ENCODE measurements at places on chromosomes 7 and 10. TPM values are rescaled to one million over a fixed set of nuclear protein-coding genes. Genes with fewer than 3 reads are reported as not detected.

- no peak for DNase-seq
Measured at GRCh38 chr7:13879994-13880686, 109.3 kb downstream of the ETV1 start.

- no peak for DNase-seq
Measured at GRCh38 chr10:122551450-122551849, 9.1 kb upstream of the DMBT1 start.

GRCh38 chr10:35693800-35694199 lies 51.7 kb upstream of the FZD8 start:
- DNase-seq: no peak

DNA sequence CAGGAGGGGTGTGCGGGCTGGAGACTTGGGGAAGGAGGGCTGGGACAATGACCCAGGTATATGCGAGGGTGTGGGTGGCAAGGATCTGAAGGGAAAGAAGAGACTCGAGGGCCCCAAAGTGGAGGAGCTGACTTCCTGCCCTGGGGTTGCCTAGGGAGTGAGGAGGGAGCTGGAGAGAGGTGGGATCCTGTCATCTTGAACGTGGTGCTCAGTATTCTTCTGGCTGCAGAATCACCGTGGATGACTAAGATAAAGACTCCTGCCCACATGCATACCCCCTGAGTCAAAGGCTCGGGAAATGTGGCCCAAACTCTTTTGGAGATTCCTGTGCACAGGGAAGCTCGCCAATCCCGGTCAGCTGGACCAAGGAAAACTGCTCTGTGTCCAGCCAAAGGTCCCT lies 31.2 kb downstream of the COL17A1 start:
- DNase-seq: no peak

DNA sequence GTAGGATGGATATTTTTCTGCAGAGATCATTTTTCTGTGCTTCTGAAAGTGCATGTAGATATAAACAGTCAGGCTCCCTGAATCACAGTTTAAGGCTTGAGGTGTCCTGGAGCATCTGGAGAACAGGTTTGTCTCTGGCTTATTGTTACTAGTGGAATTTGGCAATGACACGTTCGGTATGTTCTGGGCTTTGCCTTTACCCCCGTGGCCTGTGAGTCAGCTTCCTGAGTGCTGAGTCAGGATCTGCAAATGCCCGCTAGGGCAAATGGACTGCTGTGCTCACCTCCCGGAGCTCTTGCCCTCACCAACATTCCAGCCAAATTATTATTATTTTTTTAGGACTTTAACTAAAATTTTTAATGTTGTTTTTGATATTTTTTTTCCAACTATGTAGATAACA lies 192.5 kb upstream of the PRSS1 start:
- DNase-seq: no peak

The DYNC1I1 gene
- 0.31 TPM for polyA plus RNA-seq

The MTPN gene
- polyA plus RNA-seq: 152 TPM

- DNase-seq: no peak
Measured at GRCh38 chr7:73577627-73578341, 595 bp downstream of the TBL2 start.

GRCh38 chr10:29022513-29022912 lies 266.4 kb upstream of the LYZL1 start:
- DNase-seq: no peak

DNA sequence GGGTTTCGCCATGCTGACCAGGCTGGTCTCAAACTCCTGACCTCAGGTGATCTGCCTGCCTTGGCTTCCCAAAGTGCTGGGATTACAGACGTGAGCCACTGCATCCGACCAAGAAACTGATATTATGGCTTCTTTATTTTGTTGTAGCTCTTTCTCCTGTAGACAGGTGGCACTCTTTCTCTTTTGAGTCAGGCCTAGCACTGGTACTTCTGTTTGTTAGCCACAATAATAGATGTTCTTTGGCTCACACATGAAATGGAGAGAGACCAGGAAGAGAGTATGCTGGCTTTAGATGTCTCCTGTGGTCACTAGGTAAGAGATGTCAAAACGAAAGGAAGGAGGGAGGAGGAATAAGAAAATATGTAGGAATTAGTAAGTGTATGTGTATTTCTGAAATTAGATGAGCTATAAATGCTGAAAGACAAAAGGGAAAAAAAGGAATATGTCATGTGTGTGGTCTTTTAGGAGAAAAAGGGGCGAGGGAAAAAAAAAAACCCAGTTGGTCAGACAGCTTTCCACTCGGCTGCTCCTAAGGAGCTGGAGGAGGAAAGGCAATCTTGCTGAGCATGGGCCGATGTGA lies 78.7 kb downstream of the CLEC2L start:
- no peak for DNase-seq

DNA sequence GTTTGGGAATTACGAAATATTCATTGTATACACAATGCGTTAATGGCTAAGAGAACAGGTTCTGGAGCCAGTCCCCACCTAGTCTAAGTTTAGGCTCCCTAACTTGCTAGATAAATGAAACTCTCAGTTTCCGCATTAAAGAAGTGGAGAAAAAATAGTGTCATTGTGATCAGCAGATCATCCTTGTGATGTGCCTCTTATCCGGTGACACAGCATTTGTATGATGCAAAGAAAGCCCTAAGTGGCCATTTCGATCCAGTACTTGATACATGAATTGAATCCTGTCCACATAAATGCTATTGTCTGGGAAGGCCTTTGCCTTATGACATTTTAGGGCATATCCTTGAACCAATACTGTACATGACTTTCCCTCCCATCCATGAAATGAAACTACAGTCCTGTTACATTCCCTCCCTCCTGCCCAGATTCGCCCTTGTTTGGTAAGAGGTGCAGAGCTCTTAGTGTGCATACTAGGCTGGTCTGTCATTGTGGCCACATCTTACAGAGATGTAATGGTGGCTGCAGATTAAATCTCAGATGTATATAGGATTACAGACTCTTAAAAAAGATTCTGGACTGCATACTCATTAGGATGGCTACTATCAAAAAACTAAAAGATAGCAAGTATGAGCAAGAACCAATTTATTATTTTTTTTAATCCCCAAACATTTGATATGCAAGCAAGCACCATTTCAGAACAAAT lies 80.9 kb downstream of the LRRC4 start:
- no peak for DNase-seq

DNA sequence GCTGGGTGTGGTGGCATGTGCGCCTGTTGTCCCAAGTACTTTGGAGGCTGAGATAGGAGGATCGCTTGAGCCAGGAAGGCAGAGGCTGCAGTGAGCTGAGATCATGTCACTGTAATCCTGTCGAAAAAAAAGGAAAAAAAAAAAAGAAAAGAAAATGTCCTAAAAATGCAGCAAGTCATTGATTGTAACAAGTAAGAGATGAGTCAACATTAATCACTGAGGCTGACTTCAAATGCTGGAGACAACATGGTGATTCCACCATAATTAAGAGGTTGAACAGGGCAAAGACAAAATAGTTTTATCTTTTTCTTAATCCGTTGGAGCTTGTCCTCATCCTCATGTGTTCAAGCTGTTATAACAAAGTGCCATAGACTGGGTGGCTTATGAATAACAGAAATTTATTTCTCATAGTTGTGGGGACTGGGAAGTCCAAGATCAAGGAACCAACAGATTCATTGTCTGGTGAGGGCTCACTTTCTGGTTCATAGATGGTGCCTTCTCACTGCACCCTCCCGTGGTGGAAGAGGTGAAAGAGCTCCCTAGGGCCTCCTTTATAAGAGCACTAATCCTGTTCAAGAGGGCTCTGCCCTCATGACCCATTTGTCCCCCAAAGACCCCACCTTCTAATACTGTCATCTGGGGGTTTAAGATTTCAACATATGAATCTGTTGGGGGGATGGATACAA lies 60.3 kb downstream of the TBXAS1 start:
- DNase-seq: no peak

The MKI67 gene
- polyA plus RNA-seq: 49.5 TPM

DNA sequence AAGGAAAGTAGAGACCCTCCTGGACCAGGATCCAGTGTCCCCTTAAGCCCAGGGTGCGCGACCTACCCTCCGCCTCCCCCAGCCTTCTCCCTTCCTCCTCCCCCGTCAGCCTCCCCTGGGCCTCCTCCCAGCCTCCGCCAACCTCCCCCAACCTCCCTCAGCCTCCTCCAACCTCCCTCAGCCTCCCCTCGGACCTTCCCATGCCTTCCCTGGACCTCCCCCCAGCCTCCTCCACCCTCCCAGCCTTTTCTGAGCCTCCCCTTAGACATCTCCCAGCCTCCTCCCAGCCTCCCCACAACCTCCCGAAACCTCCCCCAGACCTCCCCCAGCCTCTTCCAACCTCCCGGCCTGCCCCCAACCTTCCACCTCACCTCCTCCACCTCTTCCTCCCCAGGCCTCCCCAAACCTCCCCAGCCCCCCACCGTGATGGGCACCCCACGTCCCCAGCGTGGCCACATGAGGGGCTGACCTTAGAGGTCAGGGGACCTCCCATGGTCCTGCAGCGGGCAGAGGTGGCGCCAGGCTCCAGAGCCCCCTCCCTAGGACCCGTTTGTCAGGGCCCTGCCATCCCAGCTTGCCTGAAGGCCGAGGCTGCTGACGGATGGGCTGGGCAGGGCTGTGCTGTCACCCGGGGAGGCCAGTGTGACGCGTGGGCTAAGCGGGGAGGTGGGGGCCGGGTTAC lies 18.8 kb downstream of the FAM20C start:
- DNase-seq: no peak

- no peak for DNase-seq
Measured at GRCh38 chr10:71971311-71971731, 7.1 kb downstream of the CHST3 start.

The TUBB8 gene
- polyA plus RNA-seq: 1.3 TPM

GRCh38 chr10:116721547-116722392 lies 20.6 kb downstream of the HSPA12A start:
- DNase-seq: no peak

DNA sequence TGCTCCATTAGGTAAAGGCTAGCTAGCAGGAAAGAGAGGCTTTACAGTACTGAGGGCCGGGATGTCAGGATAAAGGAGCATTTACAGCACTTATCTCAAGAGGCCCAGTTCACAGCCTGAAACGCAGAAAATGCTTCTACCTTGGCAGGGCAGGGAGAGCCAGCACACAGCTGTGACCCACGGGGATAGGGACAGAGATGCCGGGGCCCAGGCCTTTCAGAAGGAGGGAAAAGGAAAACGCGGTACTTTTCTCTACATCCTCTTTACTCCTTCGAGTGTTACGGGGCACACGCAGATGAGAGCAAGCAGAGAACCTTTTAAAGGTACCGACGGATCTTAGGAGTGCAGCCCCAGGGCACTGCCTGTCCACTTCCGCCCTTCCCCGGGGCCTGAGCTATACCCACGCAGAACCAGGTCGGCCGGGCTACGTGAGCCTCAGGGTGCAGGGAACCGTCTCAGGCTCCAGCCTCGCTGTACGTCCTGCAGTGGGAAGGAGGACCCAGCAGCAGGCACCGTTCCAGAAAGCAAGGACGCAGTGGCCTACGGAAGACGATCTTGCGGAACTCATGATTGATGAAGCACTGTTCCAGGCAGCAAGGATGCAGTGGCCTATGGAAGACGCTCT lies 232.3 kb downstream of the ELFN1 start:
- no peak for DNase-seq

DNA sequence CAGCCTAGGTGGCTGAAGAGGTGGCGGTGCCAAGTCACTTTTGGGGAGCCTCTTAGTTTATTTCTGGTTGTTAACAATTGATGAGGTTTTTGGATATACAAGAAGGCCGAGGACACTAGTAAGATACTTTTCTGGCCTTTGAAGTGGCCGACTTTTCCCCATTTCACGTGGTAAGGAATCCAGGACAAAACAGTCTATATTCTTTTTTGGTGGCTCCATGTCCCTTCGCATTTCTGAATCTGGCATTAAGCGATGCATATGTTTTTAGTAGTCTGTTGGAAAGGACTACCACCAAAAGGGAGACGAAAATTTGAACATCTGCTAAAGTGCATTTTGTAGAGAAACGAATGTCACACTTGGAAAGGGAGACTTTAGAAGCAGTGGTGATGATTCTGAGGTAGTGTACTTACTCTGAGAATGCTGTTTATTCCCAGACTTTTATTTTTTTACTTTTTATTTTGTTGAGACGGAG lies 1.5 kb downstream of the MLLT10 start:
- DNase-seq: no peak

DNA sequence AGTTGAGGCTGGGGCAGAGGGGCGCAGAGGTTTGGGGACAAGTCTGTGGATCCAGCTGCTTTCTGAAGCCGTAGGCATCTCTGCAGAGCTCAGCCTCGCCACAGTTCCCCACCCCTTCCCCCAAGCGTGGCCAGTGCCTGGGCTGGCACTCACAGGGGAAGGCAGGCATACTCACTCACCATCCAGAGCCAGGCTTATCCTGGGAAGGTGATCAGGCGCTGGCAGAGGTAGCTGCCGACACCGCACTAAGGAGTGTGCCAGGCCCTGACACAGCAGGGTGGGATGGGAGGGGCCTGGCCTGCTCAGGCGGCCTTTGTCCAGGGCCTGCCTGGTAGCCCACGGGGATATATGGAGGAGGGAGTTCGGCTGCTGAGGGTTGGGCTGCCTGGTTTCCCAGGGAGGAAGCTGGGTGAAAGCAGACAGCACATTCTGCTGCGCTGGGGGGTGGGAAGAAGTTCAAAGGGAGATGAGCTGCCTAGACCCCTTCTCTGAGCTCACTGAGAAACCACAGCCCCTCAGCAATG lies 15.9 kb downstream of the VSIR start:
- DNase-seq: no peak

All from renal cortex interstitium (tissue), 15 donors.